HFF-Myc (cell line): ENCODE measurements at places on chromosomes 2 and 18.
A peak's percentile ranks its signal among the peaks of the same experiment; 100 is the strongest.

DNA sequence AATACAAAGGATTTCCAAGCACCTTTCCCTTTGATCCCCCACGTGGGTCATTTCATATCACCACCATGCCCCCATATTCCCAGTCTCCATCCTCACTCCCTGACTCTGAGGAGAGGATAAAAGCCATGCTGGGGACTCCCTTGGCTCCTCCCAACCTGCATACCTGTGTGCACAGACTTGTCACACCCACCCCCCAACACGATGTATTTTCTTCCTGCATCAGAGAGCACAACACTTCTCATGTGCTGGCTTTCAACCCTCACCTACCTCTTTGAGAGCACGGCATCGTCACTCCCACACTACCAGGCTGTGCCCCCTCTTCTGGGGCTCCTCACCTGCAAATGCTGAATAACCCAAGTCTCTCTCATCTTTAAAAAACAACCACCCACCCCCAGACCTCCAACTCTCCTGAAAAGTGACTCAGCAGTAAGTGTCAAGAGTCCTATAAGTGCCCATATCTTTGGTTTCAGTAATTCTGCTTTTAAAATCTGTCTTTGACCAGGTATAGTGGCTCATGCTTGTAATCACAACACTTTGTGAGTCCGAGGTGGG lies 53.1 kb downstream of the AP1S3 start:
- DNase-seq = no peak

DNA sequence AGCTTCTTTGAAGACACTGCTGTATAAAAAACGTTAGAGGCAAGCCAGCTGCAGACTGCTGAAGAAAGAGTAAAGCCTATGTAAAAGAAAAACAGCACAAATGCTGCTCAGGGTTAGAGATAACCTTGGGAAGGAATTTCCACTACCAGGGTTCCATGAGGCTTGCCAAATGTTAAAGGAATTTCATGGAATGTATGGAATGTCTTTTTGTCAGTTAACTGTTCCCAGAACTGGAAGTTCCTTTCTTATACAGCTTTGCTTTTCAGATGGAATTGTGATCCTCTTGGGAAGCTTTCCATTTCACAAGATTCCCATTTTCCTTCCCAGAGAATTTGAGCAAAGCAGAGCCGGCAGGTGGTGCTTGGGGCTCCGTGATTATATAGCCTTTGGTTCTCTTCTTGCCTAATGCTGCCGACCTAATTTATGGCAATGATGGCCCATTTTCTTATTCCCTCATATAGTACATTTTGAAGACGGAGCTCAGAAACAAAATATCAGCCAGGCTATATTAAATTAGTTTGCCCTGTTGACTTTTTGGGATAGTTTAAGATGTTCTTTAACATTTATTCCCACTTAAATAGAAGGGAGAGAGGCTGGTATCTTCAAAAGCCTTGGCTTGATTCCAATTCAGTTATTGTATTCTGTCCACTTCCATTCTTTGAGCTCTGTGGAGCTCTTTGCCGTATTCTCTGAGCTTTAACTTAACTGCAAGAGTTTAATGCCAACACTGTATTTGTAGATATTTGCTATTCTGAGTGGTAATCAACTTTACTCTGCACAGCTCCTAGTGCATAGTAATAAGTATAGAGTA lies 162.3 kb downstream of the PHLPP1 start:
- DNase-seq = peak; percentile 54

- peak; percentile 26 for DNase-seq
Observed at GRCh38 chr2:98385050-98385699, 38.9 kb downstream of the CNGA3 start.

DNA sequence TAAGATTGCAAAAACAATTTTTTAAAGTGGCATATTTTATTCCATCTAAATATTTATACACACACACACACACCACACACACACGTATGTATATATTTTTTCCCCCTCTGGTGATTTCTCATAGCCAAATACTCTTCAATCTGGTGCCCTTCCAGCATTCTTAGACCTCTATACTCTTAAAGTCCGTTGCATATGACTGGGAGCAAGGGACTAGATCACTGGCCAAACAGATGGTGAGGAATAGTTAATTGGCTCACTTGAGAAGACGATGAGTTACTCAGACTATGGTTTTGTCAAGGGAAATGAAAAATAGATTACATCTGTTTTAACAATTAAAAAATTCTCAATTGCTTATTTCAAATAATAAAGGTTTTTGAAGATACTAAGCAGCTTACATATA lies 512.5 kb upstream of the LRRTM4 start:
- no peak for DNase-seq

DNA sequence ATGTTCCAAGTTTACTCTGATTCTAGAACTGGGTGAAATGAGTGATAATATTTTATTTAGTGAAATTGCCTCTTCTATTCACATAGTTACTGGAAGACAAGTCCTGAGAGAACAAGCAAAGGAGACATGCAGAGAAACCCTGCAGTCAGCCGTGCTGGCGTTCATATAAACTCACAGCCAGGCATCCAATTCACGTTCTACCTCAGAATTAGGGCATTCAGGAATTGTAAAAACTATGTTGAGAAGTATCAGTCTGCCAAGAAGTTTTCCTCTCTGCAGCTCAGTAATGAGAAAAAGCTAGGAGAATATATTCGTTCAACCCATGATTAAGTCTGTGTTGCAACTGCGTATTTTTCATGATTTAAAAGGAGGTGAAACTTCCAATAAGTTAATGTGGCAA lies 156.2 kb upstream of the DSEL start:
- DNase-seq = no peak

- no peak for DNase-seq
Observed at GRCh38 chr2:81545626-81546025, 1241.1 kb upstream of the LRRTM1 start.

DNA sequence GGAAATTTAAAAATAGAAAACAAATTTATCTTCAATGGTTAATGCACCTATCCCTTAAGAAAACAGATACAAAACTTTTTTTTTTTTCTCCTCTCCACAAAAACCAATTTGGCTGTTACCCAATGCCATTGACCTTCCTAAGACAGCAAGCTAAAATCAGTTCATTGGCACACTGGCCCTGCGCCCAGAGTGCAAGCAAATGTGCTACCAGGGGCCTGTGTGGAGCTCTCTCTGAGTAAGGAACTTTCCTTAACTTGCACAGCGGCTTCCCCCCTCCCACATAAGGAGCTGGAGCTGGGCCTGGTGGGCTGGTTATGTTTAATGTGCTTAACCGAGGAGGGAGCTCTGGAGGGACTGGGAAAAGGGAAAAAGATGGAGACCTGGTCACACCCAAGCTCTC lies 17.6 kb upstream of the POU3F3 start:
- no peak for DNase-seq

GRCh38 chr18:36419900-36420531 lies 122.5 kb downstream of the FHOD3 start:
- DNase-seq = no peak

DNA sequence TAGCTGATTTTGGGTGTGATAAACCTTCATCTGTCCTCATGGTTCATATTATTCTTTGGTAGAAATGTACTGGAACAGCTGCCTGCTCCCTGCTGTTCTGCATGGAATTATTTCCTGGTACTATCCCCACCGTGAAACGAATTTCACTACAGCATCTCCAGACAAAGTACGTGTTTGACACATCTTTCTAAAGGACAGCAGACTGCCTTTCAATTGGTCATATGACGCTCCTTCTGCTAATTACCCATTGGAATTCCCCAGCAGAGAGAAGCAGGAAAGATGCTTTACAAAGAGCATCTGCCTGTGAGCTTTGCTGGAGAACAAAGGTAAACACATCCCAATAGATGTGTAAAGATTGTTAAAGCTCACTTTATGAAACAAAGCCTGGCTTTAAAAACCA lies 4.4 kb upstream of the RFX8 start:
- no peak for DNase-seq

- no peak for DNase-seq
Observed at GRCh38 chr2:176639671-176640070, 370.4 kb downstream of the MTX2 start.
